Vagina (tissue), 2 donors: ENCODE measurements at places on chromosomes 12 and 14.

- no peak overlapping the region for H3K27ac ChIP-seq
- H3K4me3 ChIP-seq: no peak overlapping the region
- no peak for DNase-seq
- no peaks in the 10 kb centered on the region for H3K36me3 ChIP-seq
- no peaks in the 10 kb centered on the region for H3K27me3 ChIP-seq
- no peaks in the 10 kb centered on the region for H3K4me1 ChIP-seq
Observed at GRCh38 chr12:62886796-62887195, 48.2 kb downstream of the PPM1H start.

DNA sequence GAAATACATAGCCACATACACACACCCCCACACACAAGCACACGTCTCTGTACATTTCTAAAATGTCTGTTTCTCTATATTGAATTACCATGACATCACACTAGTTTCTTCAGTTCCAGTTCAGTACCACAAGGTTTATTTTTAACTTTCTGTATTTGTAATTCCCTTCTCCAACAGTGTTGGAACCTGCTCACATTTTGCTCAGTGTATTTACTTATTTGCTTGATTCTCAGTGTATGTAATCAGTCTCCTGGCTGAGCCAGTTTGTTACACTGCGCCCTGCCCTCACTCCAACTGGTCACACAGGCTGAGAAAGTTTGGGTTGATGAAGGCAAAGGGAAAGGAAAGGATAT lies 67.1 kb downstream of the MON2 start:
- H3K36me3 ChIP-seq: peaks cover 38% of the 10 kb centered on the region
- H3K27ac ChIP-seq: no peak overlapping the region
- DNase-seq: no peak
- no peaks in the 10 kb centered on the region for H3K27me3 ChIP-seq
- H3K4me1 ChIP-seq: no peaks in the 10 kb centered on the region

- no peak overlapping the region for H3K4me3 ChIP-seq
- no peaks in the 10 kb centered on the region for H3K36me3 ChIP-seq
- H3K27ac ChIP-seq: no peak overlapping the region
- DNase-seq: no peak
- H3K4me1 ChIP-seq: no peaks in the 10 kb centered on the region
Observed at GRCh38 chr12:32161058-32161457, 54.4 kb downstream of the BICD1 start.

DNA sequence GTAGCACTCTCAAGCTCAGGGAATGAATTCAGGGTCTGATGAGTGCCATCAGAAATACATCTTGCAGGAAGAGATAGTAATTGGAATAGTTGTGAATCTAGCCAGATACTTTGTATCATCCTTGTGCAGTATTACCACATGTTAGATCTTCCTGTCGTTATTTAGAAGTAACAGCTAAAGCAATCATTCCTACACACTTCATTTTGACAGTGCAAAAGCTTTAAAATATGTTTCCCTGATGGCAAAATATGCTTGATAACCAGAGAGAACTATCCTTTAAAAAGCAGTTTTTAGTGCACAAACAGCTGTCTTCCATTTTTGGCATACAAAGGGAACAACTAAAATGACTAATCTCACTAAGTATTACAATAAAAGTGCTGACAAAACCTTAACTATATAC lies 149.5 kb upstream of the SLC38A2 start:
- peaks cover 50% of the 10 kb centered on the region for H3K4me1 ChIP-seq
- no peaks in the 10 kb centered on the region for H3K36me3 ChIP-seq
- DNase-seq: no peak
- H3K27ac ChIP-seq: peak overlapping the region; percentile 28
- H3K4me3 ChIP-seq: no peak overlapping the region

DNA sequence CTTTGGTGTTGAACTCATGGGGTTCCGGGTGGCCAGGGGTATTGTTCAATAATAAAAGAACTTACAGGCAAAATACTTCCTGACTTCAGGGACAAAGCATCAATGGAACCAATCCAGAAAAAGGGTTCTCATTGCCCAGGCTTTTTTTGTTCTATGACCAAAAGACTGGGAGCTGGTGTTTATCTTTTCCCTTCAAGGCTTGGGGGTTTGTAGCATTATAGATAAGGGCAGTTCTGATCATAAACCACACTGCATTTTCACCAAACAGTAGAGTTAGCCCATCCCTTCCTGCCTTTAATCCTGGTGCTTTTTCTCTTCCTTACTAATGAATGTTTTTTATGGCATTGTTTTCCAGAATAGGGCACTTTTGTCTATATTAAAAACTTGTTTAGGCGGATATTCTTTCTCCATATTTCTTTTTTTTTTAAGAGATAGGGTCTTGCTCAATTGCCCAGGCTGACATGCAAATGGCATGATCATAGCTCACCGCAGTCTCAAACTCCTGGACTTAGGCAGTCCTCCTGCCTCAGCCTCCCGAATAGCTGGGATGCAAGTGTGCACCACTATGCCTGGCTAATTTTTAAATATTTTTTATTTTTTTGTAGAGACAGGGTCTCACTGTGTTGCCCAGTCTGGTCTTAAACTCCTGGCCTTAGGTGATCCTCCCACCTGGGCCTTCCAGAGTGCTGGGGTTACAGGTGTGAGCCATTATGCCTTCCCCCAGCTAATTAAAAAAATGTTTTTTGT lies 9.7 kb downstream of the FUT8 start:
- no peaks in the 10 kb centered on the region for H3K27me3 ChIP-seq
- DNase-seq: no peak
- H3K4me1 ChIP-seq: peaks cover 10% of the 10 kb centered on the region

DNA sequence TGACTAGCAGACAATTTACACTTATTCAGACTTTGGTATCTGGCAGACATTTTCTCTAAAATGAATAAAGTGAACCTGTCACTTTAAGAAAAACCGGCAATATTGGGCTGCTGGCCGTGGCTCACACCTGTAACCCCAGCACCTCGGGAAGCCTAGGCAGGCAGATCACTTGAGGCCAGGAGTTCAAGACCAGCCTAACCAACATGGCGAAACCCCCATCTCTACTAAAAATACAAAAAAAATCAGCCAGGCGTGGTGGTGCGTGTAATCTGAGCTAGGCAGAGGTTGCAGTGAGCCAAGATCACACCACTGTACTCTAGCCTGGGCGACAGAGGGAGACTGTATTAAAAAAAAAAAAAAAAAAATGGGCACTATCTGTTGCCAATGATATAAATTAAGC lies 11.5 kb downstream of the DUSP16 start:
- H3K4me3 ChIP-seq: no peak overlapping the region
- H3K27ac ChIP-seq: no peak overlapping the region
- no peaks in the 10 kb centered on the region for H3K27me3 ChIP-seq
- no peak for DNase-seq
- H3K36me3 ChIP-seq: no peaks in the 10 kb centered on the region
- H3K4me1 ChIP-seq: peaks cover 7% of the 10 kb centered on the region

DNA sequence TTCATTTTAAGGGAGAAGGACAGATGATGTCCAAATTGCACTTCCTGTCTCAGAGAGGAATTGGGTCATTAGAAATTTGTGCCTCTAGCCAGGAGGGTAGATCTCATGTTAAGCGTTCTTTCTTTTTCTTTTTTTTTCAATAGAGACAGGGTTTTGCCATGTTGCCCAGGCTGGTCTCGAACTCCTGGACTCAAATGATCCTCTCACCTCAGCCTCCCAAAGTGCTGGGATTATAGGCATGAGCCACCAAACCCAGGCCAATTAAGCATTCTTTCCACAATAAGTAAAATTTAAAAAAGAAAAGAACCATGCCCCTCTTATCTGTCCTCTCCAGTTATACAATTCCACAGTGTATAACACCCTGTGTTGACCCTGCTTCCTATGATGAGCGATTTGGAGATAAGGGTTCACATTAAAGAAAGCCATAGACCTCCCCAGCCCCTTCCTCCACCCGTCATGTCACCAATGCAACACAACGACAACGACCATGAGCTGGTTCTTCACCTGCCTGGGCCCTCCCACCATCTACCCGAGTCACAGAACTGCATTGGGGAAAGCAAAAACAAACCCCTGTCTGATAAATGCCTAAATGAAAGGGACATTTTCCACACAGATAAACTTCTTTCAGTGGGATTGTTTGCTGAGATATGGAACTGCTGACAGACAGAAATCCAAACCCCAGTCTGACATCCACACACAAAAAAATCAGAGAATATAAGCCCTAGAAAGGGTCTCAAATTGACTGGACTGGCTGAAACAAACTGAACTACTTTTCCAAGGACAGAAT lies 37.3 kb downstream of the SSH1 start:
- H3K27ac ChIP-seq: no peak overlapping the region
- peaks cover 56% of the 10 kb centered on the region for H3K4me1 ChIP-seq
- DNase-seq: no peak
- no peak overlapping the region for H3K4me3 ChIP-seq

DNA sequence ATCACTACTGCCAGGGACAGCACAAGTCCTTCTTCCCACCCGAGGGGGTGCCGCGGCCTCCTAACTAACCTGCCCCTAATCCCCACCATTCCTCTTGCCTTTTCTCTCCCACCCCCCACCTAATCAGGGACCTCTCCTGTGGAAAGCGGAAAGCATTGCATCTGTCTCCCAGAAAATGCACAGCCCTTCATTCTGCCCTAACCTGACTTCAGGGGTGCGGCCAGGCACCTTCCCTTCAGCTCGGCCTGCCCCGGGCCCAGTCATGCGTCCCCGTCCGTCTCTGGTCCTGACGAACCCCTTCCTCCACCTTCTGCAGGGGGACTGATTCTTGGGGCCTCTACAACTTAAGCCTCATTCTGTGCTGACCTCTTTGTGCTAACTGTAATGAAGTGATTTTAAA lies 43.9 kb upstream of the TRAF3 start:
- no peak for DNase-seq
- H3K4me1 ChIP-seq: no peaks in the 10 kb centered on the region
- H3K27me3 ChIP-seq: no peaks in the 10 kb centered on the region
- H3K27ac ChIP-seq: no peak overlapping the region

DNA sequence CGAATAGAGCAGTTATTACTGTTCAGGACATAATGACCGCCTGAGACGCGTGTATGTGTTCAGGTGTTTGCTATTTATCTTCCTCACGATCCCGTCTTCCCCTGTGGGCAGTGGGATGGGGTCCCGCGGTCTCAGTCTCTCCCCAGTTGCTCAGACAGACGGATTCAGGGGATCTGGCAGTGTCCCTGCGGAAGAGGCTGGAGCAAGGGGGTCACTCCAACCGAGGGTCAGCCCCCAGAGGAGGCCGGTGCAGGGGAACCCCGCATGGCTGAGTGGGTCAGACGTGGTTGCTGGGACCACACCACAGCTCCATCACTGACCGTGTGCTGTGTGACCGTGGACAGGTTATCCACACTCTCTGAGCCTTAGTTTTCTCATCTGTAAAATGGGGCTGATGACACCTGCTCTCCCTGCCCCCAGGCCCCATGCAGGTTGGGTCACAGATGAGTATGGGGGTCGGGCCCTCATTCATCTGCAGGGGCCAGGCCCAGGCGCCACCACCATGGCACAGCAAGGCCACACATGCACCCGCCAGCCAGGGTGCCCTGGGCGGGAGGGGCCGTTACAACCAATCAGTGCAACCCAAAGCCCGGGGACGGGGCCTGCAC lies 5.2 kb downstream of the MMP17 start:
- no peaks in the 10 kb centered on the region for H3K27me3 ChIP-seq
- H3K4me1 ChIP-seq: peaks cover 35% of the 10 kb centered on the region
- H3K36me3 ChIP-seq: no peaks in the 10 kb centered on the region
- H3K4me3 ChIP-seq: no peak overlapping the region
- no peak for DNase-seq
- H3K27ac ChIP-seq: no peak overlapping the region

DNA sequence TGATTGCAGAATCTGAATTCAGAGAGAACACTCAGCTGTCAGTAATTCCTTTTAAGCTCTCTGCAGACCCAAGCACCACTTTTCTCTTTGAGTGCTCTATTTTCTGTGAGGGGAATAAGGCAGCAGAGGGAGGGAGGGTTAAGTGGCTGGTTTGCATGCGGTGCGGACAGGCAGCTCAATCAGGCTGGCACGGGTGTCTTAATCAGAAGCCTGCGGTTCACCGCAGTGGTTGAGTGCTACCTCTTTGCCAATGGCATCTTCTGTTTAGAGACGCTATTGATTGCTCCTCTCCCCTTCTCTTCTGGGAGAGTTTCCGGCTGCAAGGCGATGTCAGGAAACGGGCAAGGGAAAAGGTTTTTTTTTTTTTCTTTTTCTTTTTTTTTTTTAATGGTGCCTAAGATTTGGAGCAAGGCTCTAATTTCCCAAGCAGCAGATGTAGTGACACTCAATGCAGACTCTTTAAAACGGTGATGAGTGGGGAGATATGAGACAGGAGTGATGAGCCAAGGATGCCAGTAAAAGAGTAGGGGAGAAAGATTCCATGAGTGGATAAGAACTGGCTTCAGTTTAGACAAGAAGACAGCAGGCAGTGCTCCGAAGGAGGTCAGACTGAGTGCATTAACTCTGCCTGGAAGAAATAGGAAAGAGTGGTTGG lies 533.7 kb upstream of the SEL1L start:
- H3K36me3 ChIP-seq: no peaks in the 10 kb centered on the region
- H3K4me3 ChIP-seq: no peak overlapping the region
- no peaks in the 10 kb centered on the region for H3K27me3 ChIP-seq
- H3K4me1 ChIP-seq: no peaks in the 10 kb centered on the region
- DNase-seq: no peak

- peaks cover 35% of the 10 kb centered on the region for H3K4me1 ChIP-seq
- DNase-seq: no peak
- H3K27me3 ChIP-seq: no peaks in the 10 kb centered on the region
- H3K4me3 ChIP-seq: no peak overlapping the region
- no peaks in the 10 kb centered on the region for H3K36me3 ChIP-seq
- peak overlapping the region; percentile 45 for H3K27ac ChIP-seq
Observed at GRCh38 chr12:120102189-120103043, 14.1 kb downstream of the RAB35 start.

- H3K27ac ChIP-seq: peak overlapping the region; percentile 62
- H3K36me3 ChIP-seq: no peaks in the 10 kb centered on the region
- H3K4me1 ChIP-seq: no peaks in the 10 kb centered on the region
- no peaks in the 10 kb centered on the region for H3K27me3 ChIP-seq
Observed at GRCh38 chr14:96160076-96160912, 44.3 kb upstream of the BDKRB2 start.

DNA sequence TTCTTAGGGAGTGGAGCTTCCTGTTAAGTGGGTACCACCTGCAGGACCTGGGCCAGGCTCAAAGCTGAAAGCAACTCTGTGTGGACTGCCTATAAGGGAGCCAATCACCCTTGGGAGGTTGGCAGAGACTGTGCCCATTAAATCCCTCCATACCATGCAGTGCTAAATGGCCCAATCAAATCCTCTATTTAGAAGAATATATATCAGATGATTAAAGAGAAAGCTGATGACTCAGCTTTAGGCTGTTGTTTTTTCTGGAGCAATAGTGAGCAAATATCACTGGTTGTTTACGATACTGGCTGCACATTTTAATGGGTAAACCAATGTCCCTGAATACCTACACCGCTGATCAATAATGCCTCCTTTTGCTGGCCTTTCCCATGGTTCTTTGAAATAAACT lies 101.3 kb downstream of the TMX1 start:
- H3K27me3 ChIP-seq: no peaks in the 10 kb centered on the region
- DNase-seq: no peak
- no peak overlapping the region for H3K4me3 ChIP-seq
- peaks cover 15% of the 10 kb centered on the region for H3K4me1 ChIP-seq
- no peaks in the 10 kb centered on the region for H3K36me3 ChIP-seq

GRCh38 chr14:99173086-99173485 lies 98.9 kb downstream of the BCL11B start:
- H3K36me3 ChIP-seq: no peaks in the 10 kb centered on the region
- H3K27ac ChIP-seq: no peak overlapping the region
- H3K27me3 ChIP-seq: no peaks in the 10 kb centered on the region
